ENCODE measurements at places on chromosomes 2 and 18.

- no peak for DNase-seq
These were observed 44.9 kb downstream of the SERTAD2 start for GRCh38 chr2:64608867-64609226.

DNA sequence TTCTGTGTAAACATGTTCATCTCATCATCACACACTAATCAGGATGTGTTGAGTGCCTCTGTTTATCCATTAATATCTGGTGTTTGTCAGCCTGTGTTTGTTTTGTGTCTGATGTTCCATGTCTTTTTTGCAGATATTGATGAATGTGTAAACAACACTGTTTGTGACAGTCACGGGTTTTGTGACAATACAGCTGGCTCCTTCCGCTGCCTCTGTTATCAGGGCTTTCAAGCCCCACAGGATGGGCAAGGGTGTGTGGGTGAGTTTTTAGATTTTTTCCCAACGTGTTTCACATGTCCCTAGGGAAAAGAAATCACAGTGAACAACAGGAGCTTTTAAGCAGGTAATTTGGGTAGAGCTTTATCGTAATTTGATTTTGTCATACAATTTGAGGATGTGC lies 133.7 kb upstream of the RASGRP3 start:
- DNase-seq, result no peak

- DNase-seq, result no peak
These were observed 97.4 kb upstream of the LCLAT1 start for GRCh38 chr2:30349691-30350090.

GRCh38 chr2:169363560-169364150 lies 1.3 kb upstream of the LRP2 start:
- peak; percentile 16 for DNase-seq

DNA sequence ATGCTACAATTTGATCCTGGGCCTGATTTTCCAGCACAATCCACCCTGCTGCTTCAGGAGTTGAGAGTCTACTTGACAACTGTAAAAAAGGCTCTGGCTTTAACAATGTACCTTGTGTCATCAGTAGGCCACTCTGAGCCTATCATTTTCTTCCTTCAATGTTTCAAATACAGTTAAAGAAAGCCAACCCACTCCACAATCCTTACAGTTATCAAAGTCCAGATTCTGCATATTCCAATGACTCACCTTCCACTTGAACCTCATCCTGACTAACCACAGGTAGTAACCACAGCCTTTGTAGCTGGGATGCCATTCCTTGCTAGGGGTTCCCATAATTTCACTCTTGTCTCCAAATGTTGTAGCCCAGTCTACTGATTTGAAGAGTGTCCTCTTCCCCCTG lies 35.5 kb upstream of the AQP4 start:
- no peak for DNase-seq

DNA sequence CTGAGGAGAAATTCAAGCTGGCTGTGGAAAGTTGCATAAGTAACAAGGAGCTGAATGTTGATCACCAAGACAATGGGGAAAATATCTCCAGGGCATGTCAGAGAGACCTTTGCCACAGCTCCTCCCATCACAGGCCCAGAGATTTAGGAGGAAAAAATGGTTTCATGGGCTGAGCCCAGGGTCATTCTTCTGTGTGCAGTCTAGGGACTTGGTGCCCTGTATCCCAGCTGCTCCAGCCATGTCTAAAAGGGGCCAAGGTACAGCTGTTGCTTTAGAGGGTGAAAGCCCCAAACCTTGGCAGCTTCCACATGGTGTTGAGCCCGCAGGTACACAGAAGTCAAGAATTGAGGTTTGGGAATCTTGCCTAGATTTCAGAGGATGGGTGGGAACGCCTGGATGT lies 439.8 kb upstream of the HNRNPA3 start:
- no peak for DNase-seq

- no peak for DNase-seq
These were observed 191.6 kb upstream of the SP5 start for GRCh38 chr2:170523506-170523905.

GRCh38 chr2:133641942-133642725 lies 73.9 kb upstream of the NCKAP5 start:
- DNase-seq, result no peak

- no peak for DNase-seq
These were observed 9.8 kb upstream of the CWC22 start for GRCh38 chr2:180016937-180017336.

GRCh38 chr18:55097456-55098170 lies 138.4 kb upstream of the CCDC68 start:
- DNase-seq, result no peak
